Esophagus squamous epithelium (tissue), 5 donors: ENCODE measurements at places on chromosomes 12 and 14.

GRCh38 chr12:9869307-9870161 is at the start of gene CLEC2B:
CLEC2B (minus strand) TSS chr12:9869354.
- no peak for DNase-seq

- DNase-seq: no peak
Observed at GRCh38 chr14:85276979-85277228, 253.0 kb upstream of the FLRT2 start.

DNA sequence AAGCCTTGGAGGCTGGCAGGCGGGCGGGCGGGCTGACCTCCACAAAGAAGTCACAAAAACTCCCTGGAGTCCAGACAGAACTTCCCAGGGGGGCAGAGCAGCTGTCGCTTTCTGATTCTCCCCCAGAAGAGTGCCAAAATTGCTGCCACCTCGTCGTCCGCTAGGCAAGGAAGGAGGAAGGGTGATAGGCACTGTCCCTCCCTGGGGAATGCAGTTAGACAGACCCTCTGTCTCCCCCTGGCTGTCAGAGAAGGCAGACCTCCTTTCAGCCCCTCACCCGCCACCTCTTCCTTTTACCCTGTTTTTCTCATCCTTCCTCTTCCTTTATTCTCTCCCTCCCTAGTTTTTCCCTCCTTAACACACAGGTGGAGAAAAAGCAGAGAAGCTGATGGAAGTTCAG is 18.7 kb downstream of the GRIN2B start:
- DNase-seq: no peak

DNA sequence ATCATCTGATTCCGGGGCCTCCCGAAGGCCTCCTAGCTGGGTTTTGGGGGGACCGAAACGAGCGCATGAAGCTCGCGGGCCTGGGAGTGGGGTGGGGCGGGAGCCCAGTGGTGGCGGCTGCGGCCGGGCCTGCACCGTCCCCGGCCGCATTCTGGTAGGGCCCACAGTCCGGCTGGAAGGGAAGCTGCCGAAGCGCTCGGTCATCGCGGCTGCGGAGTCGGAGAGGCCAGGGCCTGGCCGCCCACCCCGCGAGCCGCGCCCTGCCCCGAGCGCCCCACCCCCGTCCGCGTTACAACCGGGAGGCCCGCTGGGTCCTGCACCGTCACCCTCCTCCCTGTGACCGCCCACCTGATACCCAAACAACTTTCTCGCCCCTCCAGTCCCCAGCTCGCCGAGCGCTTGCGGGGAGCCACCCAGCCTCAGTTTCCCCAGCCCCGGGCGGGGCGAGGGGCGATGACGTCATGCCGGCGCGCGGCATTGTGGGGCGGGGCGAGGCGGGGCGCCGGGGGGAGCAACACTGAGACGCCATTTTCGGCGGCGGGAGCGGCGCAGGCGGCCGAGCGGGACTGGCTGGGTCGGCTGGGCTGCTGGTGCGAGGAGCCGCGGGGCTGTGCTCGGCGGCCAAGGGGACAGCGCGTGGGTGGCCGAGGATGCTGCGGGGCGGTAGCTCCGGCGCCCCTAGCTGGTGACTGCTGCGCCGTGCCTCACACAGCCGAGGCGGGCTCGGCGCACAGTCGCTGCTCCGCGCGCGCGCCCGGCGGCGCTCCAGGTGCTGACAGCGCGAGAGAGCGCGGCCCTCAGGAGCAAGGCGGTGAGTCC is at the start of gene KLC1:
KLC1 (plus strand) TSS at position 528 of the 819 bp plus-strand sequence. CDS start 25,354 bp downstream, outside the sequence.
- DNase-seq: no peak

DNA sequence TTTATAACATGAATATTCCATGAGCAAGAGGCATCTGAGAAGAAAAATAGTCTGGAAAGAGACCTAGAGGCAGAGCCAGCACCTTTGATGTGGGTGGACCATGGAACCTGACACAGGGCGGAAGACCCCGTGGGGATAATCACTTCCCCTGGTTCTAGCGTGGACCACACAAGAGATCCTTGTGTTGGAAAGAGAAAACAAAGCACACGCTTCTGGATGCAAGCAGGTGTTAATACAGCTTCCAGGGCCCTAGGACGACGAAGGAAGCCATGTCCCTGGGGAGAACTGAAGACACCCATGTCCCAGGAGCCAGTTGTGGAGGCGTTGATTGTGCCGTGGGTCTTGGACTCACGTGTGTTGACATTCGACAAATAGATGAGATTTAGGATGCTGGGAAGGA is 102.9 kb downstream of the ADGRD1 start:
- DNase-seq: no peak

GRCh38 chr12:28987538-28988324 is 161.3 kb upstream of the FAR2 start:
- no peak for DNase-seq

GRCh38 chr12:76508128-76508980 is 51.2 kb downstream of the OSBPL8 start:
- DNase-seq: no peak

DNA sequence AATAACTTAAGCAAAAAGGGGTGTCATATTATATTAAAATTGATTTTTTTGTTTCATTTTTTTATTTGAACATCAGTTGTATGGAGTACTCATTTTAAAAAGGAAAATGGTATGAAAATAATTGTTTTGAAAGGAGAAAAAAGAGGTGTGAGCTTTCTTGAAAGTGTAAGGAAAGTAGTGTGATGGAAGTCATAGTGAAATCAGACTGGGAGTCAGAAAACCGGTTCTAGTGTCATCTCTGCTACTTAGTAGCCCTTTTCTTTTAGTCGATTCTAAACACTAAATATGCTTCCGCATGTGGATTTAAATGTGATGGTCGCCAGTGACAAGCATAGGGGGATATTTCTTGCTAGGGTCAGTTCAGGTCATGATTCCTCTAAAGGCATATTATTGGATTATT is 1.8 kb upstream of the DYRK2 start:
- DNase-seq: no peak

DNA sequence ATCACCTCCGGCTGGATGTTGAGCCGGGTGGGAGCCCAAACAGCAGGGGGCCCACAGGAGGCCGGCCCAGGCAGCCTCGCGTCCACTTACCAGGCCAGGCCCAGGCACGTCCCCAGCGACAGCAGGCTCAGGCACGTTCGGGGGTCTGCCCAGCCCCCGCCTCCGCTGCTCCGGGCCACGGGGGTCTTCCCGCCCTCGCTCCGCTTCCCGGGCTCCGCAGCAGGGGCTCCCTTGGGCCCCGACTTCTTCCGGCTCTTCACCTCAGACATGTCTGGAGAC is 216 bp downstream of the IKBIP start:
- no peak for DNase-seq

GRCh38 chr14:103436533-103436932 is 51.3 kb downstream of the MARK3 start:
- DNase-seq: no peak

DNA sequence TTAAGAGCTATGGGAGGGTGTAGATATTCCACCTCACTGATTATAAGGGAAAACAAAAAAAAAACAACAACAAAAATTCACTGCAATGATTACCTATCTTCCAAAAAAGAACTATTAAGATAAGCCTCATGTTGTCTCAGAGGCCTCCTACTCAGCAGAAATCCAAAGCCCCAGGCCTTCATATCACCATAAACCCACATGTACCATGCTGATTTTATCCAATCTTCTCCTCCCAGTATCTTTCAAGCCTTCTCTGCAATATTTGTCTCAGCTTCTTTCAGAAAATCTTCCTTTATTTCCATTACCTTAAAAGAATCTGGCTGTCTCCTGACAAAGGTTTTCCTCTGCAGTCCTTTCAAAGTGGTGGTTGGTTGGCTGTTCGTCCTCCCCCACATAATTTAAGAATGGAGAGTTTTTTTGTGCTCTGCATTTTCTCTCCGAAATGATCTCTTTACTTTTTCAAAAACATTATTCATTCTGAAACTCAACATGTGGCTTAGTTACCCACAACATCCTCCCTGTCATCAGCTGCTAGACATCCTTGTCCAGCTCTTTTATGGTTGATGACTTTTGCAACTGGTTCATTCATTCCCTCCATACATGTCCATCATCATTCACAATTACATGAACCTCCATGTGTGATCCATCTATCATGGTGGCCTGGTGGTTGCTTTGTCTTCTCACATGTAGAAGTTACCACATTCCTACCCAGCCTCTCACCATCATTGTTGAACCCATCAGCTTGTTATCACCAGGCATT is 2.9 kb upstream of the EPYC start:
- no peak for DNase-seq

GRCh38 chr12:47269916-47270315 is 190.2 kb upstream of the AMIGO2 start:
- no peak for DNase-seq

- no peak for DNase-seq
Observed at GRCh38 chr14:84003346-84003745, 1526.6 kb upstream of the FLRT2 start.

DNA sequence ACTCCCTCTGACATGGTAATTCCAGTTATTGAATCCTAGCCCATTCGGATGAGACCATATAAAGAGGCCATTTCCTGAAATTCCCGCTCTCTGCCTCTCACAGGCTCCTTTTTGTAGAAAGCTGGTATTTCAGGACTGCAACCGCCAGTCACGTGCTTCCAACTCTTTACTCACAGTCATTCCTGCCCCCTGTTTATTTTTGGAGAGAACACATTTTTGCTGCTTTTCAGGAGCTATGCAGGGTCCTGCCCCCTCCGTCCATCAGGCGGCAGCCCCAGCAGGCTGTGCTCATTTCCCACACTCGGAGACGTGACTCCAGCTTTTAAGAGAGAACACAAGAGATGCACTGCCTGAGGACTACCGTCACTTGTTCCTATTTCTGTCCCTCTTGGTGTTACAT is 26.8 kb downstream of the IFT43 start:
- no peak for DNase-seq

GRCh38 chr14:104678346-104678745 is 11.1 kb upstream of the INF2 start:
- no peak for DNase-seq

GRCh38 chr12:130803702-130804101 is 35.3 kb downstream of the STX2 start:
- no peak for DNase-seq

DNA sequence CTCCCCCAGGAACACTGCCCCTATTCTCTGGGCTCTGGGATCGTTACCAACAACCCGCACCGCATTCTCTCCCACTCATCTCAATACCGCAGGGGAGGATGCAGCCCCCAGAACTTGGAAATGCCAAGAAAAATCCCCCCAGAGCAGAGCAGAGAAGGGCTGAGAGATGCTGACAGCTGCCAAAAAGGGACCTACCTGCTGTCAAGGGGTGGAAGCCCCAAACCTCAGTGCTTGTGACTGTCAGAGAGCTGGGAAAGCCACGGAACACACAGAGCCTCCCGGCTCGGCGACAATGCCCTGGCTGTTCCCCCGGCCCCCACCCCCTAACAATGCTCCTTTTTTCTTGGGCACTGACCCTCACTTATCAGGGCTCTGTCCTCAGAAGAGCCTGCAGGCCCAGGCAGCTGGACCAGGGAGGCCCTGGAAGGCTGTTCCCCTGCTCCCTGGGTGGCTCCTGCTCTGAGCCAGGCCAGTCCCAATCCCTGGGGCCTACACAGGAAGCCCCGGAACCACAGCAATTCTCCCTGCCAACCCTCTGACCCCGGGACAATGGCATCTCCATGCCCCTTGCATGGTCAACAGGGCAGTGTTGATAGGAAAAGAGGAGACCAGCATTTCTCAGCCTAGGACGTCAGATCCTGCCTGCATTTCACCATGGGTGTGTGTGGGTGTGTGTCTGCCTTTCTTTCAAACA is 78.9 kb downstream of the ITPK1 start:
- no peak for DNase-seq

DNA sequence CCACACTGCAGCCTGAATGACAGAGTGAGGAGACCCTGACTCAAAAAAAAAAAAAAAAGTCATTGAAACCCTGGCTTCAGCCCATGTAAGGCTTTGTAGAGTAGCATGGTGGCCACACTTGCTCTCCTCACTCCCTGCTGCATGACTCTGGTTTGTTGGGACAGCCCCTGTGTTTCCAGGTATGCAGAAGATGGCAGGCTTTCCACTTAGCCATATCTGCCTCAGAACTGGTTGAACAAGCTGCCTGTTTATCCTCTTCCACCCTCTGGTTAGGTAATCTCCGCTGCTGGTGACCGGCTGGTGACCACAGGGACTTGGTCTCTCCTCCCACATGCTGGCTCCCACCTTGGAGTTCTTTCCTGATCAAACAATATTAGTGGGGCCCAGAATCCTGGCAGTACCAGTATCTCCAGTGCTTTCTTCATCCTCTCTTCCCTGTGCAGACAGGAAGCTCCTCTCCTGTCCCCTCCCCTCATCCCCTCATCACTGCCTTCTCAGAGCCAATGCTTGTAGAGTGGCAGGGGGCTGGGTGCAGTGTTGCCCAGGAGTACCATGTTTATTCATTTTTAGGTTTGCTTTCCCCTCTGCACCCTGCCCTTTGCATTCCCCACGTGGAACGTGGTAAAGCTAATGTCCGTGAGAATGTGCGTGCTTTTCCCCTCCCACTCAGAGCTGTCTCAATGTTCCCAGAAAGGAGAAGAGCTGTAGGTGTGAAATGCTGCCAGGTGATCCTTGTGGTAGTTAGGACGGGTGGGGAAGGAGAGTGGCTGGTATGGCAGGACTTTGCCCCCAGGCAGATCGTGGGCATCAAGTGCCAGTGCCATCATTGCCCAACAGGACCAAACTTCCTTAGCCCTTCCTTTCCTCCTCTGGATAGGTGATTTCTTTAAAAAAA is 11.3 kb downstream of the ABHD12B start:
- DNase-seq: no peak

DNA sequence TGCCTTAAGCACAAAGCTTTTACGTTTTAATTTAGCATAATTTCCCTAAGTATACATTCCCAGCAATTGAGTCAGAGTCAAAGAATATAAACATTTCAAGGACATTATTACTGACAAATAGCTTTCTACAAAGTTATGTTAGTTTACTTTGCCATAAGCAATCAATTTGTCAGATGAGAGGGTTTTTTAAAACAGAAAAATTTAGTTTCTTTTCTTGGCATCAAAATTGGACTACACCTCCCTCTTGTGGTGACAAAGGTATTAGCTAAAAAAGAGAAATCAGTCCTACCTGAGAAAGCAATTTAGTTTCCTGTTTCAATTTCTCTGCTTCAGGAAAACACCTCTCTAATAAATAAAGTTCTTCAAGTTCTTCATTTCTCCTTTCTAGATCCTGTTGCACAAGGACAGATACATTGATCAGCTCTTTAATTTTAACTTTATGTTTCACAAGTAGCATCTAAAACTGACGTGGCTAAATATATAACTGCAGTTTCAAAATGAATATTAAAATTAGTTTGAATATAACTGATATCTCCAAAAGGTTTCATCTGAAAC is 39.9 kb downstream of the DNAI7 start:
- no peak for DNase-seq

GRCh38 chr12:49089821-49090773 is 4.5 kb downstream of the DHH start:
- no peak for DNase-seq

GRCh38 chr12:104671409-104672095 is 214.8 kb downstream of the CHST11 start:
- peak; percentile 13 for DNase-seq
